ENCODE measurements at places on chromosomes 5 and 9.
A peak's percentile ranks its signal among the peaks of the same experiment; 100 is the strongest.

GRCh38 chr5:158390577-158390976, 531.6 kb upstream of the CLINT1 start:
- no peak for DNase-seq

- no peak for DNase-seq
Measured at GRCh38 chr9:123003466-123003865, 30.0 kb upstream of the GPR21 start.

GRCh38 chr9:35448496-35448895, 41.4 kb upstream of the RUSC2 start:
- no peak for DNase-seq

GRCh38 chr5:113771483-113771882, 258.0 kb downstream of the YTHDC2 start:
- DNase-seq, result no peak

GRCh38 chr9:133553123-133553522, 18.6 kb downstream of the ADAMTSL2 start:
- no peak for DNase-seq

DNA sequence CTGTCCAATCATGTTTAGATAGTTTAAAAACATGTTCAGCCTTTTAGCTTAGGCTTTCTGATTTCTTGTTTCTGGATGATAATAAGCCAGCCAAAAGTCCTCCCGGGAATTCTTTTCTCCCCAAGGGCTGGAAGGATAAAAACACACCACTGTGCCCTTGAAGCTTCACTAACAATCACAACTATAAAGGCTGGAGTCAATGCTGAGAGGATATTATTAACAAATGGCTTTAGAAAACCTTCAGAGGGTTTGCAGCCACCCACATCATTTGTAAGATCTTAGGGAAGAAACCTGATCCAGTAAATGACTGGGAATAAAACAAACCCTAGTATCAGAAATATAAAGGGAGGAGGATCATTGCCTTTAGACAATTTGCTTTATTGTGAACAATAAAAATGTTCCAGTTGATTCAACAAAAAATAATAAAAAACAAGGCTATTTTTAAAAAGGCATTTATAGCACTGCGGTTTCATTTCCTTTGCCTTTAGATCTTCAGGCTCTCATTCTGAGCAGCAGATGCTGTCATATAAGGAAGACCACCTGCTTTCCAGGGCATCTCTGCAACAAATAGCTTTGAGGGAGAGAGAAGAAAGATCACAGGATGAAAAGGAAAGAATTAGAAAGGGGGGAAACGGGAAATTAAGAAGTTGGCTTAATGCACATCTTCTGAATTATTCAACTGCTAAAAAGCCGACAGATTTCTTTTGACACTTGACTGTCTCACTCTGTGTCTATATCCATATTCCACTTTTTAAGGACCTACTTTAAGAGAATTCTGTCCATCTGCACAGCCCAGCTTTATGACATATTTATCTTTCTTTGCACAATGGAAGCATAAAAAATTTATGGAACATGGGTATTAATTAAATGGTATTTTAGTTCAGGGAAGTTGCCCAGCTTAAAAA, 277.2 kb upstream of the SLC24A2 start:
- DNase-seq, result no peak

- no peak for DNase-seq
Measured at GRCh38 chr9:132062806-132063205, 16.9 kb downstream of the MED27 start.

GRCh38 chr5:116456036-116456435, 118.6 kb downstream of the SEMA6A start:
- no peak for DNase-seq

DNA sequence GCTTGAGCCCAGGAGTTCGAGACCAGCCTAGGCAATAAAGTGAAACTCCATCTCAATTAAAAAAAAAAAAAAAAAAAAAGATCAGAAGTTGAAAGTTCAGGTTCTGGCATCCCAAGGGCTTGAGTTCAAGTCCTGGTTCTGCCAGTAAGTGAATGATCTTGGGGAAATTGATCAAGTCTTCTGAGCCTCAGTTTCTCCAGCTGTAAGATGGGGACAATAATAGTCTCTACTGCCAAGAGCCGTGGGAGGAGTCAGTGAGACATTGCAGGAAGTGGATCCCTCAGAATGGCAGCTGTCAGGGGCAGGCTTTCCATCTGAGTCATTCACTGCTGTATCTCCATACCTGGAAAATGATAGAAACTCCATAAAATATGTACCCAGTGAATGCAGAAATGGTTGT, 37.8 kb upstream of the FUBP3 start:
- DNase-seq, result no peak

GRCh38 chr9:128104171-128104618, 23.3 kb downstream of the PTGES2 start:
- DNase-seq, result peak; percentile 88

DNA sequence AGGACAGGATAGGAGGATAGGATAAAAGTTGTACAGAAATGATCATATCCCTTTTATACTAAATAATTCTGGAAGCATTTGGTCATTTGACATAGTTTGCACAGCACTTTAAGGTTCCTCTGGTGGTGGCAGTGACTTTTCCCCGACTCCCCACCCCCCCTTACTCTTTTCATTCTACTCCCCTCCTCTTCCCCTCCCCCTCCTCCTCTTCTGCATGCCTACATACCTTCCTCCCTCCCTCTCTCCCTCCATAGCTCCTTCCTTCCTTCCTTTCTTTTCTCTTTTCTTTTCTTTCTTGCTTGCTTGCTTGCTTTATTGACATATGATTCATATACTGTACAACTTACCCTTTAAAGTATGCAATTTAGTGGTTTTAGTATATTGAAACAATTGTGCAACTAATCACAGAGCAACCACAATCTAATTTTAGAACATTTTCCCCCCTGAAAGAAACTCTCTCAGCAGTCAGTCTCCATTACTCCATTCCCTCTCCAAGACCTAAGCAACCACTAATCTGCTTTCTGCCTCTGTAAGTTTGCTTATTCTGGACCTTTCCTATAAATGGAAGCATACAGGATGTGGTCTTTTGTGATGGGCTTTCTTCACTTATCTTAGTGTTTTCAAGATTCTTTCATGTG, 159.0 kb downstream of the HACD4 start:
- no peak for DNase-seq

DNA sequence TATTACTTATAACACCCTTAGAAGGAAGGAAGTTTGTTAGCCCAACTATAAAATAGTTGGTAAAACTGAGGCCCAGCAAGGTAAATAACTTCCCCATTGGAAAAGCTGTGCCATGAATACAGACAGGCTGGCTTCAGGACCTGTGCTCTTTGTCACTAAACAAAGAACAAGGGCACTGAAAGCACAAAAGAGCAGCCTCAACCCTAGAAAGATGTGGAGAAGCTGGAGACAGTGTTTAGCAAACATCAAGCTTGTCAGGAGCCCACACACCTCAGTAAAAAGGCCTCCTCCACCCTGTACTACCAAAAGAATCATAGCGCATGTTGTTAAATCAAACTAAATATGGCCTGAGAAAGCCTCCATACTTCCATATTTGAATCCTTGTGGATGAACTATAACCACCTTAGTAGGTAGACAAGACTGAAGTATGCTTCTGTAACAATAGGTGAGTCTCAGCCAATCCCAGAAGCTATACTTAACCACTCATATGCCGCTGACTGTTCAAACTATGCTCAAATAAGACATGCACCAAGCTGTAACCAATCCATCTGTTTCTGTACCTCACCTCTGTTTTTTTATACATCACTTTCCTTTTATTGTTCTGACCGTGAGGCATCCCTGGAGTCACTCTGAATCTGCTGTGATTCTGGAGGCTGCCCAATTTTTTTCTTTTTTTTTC, 18.4 kb upstream of the SCGB3A2 start:
- no peak for DNase-seq

- no peak for DNase-seq
Measured at GRCh38 chr5:41856644-41857491, 13.4 kb downstream of the OXCT1 start.

DNA sequence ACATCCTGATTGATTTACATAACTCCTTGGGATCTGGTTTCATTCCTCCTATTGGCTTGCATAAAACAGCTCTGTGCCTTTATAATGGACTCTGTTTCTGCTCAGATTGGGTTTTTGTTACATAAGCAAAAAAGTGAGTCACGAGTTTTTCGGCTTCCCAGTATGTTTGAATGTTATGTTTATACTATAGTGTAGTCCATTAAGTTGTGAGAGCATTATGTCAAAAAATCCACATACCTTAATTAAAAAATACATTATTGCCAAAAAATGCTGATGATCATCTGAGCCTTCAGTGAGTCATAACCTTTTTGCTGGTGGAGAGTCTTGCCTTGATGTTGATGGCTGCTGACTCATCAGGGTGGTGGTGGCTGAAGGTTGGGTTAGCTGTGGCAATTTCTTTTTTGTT, 144.6 kb downstream of the CCDC171 start:
- DNase-seq, result no peak

DNA sequence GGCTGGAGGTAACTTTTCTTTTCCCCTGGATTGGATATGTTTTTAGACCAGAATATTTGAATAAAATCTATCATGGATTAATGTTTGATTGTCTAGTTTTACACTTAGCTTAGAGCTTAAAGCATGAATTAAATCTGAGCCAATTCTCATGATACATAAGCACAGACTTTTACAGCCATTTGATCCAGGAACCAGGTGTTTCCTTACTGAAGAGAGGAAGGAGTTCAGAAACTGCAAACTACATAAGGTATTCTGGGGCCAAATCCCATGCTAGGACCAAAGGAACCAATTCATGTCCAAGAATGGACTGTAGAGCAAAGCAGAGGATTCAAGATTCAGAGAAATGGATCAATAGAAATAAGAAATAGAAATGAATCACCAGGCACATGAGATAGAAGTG, 360.4 kb upstream of the ZNF608 start:
- DNase-seq, result no peak

DNA sequence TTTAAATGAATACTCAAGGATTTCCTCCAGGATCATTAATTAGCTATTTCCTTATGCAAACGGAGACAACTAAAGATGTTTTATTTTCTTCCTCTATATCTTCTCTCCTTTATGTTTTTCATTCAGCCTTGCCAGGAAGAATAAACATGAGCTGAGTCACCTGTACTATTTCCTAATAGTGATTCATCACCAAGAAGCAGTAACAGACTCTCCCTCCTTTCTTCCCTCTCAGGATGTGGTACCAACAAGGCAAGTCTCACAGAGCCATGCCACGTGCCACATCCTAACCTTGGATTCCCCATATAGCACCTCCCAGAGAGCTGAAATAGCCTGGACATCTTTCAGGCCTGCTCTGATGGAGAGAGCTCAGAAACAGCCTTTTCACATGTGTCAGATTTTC, 758.6 kb upstream of the DMAC1 start:
- no peak for DNase-seq

DNA sequence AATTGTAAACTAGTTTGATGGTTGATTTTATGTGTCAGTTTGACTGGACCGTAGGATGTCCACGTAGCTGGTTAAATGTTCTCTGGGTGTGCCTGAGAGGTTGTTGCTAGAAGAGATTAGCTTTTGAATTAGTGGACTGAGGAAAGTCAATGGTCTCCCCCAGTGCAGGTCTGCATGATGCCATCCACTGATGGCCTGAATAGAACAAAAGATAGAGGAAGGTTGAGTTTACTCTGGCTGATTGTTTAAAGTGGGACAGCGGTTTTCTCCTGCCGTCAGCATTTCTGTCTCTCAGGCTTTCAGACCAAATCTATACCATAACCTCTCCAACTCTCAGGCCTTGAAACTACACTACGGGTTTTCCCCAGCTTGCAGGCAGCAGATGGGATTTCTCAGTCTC, 899.2 kb upstream of the WWC1 start:
- DNase-seq, result no peak

GRCh38 chr9:100602342-100602801, 24.5 kb downstream of the CAVIN4 start:
- no peak for DNase-seq

DNA sequence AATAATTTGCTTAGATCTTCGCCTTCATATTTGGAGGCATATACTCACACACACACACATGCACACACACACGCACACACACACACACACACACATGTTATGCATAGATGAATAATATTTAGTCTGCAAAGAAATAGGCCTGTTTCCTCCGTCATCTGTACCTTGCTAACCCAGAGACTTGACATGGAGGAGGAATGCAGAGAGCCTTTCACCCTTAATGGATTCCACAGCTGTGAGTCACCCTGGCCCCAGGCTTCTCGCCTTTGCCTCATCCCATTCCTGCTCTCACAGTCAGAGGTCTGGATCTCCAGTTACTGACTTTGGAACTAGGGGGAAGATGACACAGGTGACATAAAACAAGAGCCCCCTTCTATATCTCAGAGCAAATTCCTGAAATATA, 29.7 kb downstream of the ZNF462 start:
- DNase-seq, result peak; percentile 77

- no peak for DNase-seq
Measured at GRCh38 chr9:101465326-101465915, 29.8 kb upstream of the ALDOB start.

DNA sequence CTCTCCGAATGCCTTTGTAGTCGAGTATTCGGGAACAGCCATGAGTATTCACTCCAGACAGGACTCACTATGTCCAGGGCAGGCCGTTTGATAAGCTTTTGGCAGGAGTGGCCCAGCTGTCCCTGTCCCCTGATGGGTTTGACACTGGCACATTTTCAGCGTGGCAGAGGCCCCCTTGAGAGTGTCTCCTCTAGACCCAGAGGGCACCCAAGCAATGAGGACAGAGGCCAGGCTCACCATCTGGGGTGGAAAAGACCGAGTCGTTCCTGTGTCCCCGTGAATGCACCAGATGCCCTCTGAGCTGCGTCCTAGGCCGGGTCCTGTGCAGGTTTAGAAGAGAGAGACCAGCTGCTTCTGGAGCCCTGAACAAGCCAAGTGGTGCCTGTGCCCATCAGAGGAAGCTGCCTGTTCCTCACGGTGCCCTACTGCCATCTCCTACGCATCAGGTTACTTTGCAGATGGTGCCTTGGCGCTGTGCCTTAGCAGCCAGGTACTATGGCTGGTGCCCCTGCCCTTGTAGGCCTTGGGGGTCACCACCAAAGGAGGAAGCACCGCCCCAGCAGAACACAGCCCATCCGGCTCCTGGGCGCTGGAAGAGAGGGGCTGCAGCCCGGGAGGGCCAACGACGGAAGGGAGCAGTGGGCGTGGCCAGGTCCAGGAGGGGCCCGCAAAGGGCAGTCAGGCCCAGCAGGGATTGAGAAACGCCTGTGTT, 42.4 kb downstream of the LRSAM1 start:
- DNase-seq, result no peak

DNA sequence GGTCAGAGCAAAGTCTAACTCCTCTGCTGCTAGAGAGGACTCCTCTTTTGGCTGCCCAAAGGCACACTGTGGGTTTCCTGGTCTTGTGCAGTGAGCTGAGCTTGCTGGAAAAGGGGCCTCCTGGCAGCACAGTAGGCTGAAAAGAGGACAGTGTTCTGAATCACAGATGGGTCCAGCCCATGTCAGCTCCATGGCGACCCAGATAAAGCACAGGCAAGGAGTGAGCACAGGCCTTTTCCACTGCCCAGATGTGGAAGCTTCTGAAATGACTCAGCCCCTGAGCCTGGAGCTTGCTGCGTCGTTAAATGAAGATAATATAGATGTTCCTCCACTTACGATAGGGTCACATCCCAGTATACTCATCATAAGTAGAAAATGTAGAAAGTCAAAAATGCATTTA, 8.1 kb downstream of the CCDC180 start:
- no peak for DNase-seq

GRCh38 chr5:32538031-32538547, 47.3 kb upstream of the SUB1 start:
- DNase-seq, result no peak

GRCh38 chr9:96109680-96110351, 192.2 kb downstream of the HSD17B3 start:
- no peak for DNase-seq

Measured in psoas muscle (tissue), 8 donors.